ENCODE measurements at places on chromosomes 11 and 22. TPM values are rescaled to one million over a fixed set of nuclear protein-coding genes. Genes with fewer than 3 reads are reported as not detected.

MMP27 gene
- not detected for total RNA-seq

ZNF214 gene
- 2.1 TPM for total RNA-seq

MS4A4A gene
- total RNA-seq, result not detected

MMP7 gene
- not detected for total RNA-seq

HEPN1 gene
- not detected for total RNA-seq

CCDC81 gene
- total RNA-seq, result under 0.01 TPM

MUC2 gene
- total RNA-seq, result not detected

ENTHD1 gene
- not detected for total RNA-seq

CHEK1 gene
- 16.8 TPM for total RNA-seq

MYBPC3 gene
- not detected for total RNA-seq

DRD4 gene
- not detected for total RNA-seq

BRSK2 gene
- total RNA-seq, result 0.11 TPM

PGA3 gene
- not detected for total RNA-seq

SYT13 gene
- total RNA-seq, result not detected

OR5B17 gene
- not detected for total RNA-seq

USP2 gene
- not detected for total RNA-seq

OR51A4 gene
- not detected for total RNA-seq

Measured in GM23248 (cell line).